ENCODE measurements at places on chromosomes 4 and X.

DNA sequence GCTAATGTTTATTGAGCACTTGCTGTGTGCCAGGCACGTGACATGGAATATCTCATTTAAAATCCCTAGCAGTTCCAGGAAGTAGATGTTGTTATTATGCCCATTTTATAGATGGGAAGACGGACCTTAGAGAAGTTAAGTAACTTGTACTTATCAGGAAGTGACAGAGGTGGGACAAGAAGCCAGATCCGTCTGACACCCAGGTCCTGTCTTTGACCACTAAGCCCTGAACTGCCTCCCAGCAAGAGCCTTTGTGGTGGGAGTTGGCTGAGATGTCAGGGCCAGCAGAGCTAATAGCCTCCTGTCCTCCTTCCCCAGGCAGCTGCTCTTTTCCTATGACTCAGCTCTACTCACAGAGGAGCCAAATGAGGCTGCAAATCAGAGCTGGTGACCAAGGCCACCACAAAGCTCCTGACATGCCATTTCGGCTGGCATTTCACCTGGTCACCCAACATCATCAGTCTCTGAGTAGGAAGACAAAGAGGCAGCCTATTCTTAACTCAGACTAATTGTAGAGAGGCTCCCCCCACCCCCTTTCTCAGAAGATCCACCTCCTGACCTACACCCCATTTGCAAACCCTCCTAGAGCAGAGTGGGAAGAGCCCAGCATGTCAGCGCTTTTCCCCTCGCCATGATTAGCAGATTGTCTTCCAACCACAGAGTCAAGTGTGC lies 175.1 kb upstream of the KIT start:
- DNase-seq: no peak

DNA sequence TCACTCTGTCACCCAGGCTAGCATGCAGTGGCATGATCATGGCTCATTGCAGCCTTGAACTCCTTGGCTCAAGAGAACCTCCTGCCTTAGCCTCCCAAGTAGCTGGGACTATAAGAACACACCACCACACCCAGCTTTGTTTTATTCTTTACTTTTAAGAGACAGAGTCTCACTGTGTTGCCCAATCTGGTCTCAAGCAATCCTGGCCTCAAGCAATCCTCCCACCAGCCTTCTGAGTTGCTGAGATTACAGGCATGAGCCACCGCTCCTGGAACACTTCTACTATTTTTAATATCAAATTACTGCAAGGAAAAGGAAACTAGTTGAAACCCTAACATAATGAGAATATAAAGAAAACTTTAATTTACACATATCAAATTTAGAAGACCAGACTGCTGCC lies 85.4 kb downstream of the FAM13A start:
- no peak for DNase-seq

- DNase-seq: no peak
Measured at GRCh38 chr4:1334579-1334895, 12.5 kb upstream of the UVSSA start.

DNA sequence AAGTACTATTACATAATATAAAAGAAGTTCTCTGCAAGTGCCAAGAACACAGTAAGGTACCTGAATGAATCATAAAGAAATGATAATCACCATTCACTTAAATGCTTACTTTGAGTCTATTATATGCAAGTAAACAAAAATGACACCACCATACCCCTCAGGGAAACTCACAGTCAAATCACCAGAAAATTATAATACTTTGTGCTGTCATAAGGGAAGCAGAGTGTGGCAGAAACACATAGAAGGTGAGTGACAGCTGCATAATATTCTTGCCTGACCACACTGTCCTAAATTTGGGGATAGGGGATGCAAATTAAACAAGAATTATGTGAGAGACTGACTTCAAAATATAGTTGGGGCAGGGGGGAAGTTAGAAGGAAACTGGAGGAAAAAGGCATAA lies 12.9 kb downstream of the CCNI start:
- no peak for DNase-seq

GRCh38 chrX:107630031-107630689 lies 1.9 kb downstream of the PRPS1 start:
- no peak for DNase-seq

DNA sequence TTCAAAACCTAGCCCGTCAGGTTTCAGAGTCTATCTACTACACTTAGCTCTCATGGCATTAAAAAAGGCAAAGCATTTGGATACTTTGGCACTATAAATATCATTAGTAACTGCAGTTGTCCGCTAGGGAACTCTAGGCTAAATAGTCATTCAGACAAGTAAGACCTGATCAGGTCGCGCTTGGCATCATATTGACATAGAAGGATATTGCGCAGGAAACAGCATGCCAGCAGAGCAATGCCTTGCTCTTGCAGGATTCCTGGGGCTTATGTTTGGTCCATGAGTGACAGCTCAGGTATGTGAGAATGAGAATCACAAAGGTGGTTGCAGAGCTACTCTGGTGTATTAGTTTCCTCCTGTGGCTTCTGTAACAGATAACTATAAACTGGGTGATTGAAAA lies 62.7 kb downstream of the KDM6A start:
- no peak for DNase-seq

DNA sequence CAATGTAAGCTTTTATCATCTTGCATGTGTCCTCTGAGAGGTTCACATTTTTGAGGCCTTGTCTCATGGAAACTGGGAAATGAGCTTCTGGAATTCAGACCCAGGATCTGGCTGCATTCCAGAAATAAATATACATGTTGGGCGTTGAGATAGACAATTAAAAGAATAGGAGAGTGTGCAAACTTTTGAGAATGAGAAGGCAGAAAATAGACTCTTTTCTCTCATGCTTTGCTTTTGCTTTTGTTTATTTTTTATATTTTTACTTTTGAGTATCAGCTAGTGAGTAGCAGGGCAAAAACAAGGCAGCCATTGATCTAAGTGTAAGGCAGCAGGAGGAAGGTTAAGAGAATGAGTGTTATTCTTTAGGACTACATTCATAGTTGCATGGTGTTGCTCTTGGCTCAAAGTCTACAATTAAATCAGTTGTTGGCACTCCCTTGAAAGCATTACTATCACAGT lies 12.4 kb downstream of the SHROOM3 start:
- DNase-seq: no peak

DNA sequence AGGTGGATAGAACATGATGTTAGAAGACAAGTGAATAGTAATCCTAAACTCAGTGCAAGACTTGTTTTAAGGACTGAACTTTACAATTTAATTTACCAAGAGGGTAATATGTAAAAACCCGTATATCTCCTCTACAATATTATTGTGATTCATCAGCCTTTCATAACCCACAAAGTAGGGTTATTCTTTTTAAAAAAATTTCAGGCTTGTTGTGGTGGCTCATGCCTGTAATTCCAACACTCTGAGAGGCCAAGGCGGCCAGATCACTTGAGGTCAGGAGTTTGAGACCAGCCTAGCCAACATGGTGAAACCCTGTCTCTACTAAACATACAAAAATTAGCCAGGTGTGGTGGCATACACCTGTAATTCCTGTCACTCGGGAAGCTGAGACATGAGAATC lies 7.2 kb downstream of the IBSP start:
- no peak for DNase-seq

DNA sequence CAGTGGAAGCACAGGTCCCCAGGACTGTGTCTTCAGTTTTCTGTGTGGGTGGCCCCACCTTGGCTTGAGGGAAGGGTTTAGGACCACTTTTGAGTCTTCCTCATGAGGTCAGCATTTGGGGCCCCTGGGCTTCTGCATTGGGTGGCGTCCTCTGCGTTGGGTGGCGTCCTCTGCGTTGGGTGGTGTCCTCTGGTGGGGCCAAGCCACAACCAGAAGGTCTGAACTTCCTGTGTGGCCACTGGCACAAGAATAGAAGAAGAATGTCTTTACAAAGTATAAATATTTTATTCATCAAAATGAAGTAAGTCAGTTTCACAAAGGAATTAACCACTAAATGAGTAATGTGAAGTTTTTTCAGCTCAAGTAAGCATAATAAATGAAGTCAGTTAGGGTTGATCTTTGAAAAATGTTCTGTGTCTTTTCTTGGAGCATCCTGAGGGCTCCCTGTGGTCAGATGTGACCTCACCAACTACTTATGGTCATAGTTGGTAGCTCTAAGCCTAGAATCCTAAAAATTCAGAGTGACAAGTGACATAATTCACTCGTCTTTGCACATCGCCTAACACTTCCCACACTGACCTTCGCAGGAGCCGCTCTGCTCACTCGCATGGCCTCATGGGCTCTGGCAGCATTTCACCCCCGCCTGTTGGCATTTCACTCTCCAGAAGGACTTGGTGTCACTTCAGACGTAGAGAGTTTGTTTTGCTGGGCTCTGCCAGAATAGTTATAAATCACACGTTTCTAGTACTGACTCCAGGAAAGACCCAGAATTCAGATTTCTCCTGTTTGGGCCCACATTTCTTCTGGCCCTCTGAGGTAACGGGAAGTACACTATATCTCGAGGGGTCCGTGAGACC lies 39.0 kb upstream of the HGFAC start:
- no peak for DNase-seq

DNA sequence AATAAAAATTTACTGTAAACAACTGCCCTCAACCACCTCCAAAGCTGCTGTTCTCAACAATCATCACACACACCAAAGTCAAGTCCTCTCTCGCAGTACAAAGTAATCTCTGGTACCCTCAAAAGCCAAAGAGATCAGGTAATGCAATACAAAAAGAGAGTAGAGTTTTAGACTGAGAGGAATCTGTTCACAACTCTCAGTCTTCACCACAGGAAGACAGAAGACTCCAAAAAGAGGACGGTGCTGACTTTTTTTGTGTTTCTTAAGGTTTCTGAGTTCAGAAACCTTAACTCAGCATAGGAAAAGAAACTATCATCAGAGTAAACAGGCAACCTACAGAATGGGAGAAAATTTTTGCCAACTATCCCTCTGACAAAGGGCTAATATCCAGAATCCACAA lies 1072.3 kb upstream of the DIAPH2 start:
- no peak for DNase-seq

DNA sequence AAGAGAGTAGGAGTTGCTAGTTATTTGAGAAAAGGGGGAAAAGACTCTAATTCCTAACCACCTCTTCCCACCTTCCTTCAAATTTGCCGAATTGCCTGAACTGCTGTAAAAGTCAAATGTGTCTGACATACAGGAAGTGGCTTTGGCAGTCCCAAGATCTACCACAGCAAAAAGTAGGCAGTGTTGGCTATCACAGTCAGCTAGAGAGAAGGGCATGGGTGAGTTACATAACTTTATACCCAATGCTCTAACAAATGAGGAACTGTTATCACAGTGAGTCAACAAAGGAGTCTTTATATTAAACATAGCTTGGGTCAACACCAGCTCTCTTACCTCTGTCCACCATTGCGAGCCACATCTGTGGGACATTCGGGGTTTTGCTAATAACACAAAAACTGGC lies 2.4 kb upstream of the MBNL3 start:
- peak; percentile 11 for DNase-seq

GRCh38 chr4:152684007-152684406 lies 4.2 kb upstream of the TMEM154 start:
- no peak for DNase-seq
